ENCODE measurements at places on chromosomes 12 and 14.

GRCh38 chr14:30016002-30016401, 88.4 kb upstream of the PRKD1 start:
- H3K27me3 ChIP-seq = no peaks in the 10 kb centered on the region
- H3K4me1 ChIP-seq = no peaks in the 10 kb centered on the region
- no peaks in the 10 kb centered on the region for H3K36me3 ChIP-seq
- no peak overlapping the region for H3K27ac ChIP-seq

DNA sequence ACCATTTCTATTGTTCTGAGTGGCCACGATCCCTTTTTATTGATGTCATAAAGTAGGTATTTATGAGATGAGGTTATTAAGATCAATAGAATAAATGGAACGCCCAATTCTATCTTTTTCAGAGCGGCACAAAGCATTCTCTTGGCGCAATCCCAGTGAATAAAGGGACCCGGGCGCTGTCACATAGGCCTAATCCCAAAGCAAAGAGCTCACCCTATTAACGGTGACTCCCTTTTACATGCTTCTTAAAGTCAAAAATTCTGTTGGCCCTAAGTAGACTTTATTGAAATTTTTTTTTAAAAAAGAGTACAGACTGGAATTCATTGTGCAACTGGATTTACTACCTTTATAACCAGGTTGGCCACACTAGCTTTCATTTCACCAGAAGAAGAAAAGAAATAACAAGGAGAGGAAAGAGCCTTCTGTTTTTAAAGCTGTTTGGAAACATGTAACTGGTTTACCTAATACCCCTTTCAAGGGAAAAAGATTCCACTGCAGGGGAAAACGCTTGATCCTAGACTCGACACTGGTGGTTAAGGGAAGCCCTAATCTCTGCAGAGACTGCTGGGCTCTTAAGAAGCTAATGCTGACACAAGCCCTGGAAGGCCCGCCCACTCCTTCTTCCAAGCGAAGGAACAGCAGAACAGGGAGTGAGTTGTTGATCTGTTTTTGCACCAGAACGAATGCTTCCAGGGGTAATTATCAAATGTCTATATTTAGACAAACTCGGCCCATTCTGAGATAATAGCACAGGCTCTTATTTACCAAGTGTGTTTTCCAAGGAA, 381.2 kb downstream of the BCL11B start:
- DNase-seq = no peak
- H3K4me1 ChIP-seq = peaks cover 4% of the 10 kb centered on the region
- H3K36me3 ChIP-seq = no peaks in the 10 kb centered on the region

DNA sequence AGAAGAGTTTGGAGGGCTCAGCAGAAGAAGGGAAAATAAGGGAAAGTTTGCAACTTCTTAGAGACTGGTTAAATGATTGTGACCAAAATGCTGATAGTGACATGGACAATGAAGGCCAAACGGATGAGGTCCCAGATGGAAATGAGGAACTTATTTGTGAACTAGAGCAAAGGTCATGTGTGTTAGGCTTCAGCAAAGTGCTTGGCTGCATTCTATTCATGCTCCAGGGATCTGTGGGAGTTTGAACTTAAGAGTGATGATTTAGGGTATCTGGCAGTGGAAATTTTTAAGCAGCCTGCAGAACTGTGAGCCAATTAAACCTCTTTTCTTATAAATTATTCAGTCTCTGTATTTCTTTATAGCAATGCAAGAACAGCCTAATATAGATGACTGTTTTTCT, 88.9 kb upstream of the ARHGAP5 start:
- no peaks in the 10 kb centered on the region for H3K27me3 ChIP-seq
- H3K36me3 ChIP-seq = no peaks in the 10 kb centered on the region
- H3K4me3 ChIP-seq = no peak overlapping the region
- H3K27ac ChIP-seq = no peak overlapping the region
- H3K4me1 ChIP-seq = peaks cover 3% of the 10 kb centered on the region
- DNase-seq = no peak

GRCh38 chr14:90597961-90598360, 201.1 kb downstream of the CALM1 start:
- no peaks in the 10 kb centered on the region for H3K27me3 ChIP-seq
- no peaks in the 10 kb centered on the region for H3K4me1 ChIP-seq
- no peak for DNase-seq
- no peaks in the 10 kb centered on the region for H3K36me3 ChIP-seq

DNA sequence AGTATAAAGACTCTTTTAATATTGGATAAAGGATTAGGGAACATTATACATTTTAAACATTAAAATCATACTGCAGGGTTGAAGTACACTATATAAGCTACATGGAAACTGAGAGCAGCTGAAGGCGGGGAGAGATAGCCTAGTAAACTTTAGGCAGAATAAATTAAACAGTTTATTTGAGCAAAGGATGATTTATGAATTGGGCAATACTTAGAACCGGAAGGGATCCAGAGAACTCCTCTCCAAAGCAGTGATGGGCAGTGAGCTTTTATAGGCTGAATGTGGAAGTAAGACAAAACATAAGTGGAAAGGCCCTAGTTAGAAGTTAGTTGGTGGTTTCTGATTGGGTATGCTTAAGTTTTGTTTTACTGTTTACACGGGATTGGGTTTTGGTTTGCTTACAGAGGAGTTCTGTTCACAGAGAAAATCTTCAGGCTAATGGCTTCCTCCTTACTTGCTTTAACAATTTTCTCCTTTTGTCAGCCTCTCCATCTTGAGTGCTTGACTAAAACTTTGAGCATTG, 18.9 kb downstream of the LEMD3 start:
- no peaks in the 10 kb centered on the region for H3K36me3 ChIP-seq
- no peak overlapping the region for H3K27ac ChIP-seq
- peaks cover 41% of the 10 kb centered on the region for H3K4me1 ChIP-seq
- H3K27me3 ChIP-seq = no peaks in the 10 kb centered on the region
- no peak for DNase-seq

GRCh38 chr14:34930591-34931091, 52.2 kb upstream of the SRP54 start:
- no peak for DNase-seq
- no peaks in the 10 kb centered on the region for H3K4me1 ChIP-seq
- no peak overlapping the region for H3K4me3 ChIP-seq
- no peaks in the 10 kb centered on the region for H3K27me3 ChIP-seq
- H3K36me3 ChIP-seq = no peaks in the 10 kb centered on the region

GRCh38 chr14:70340002-70340401, 19.5 kb downstream of the COX16 start:
- H3K27me3 ChIP-seq = no peaks in the 10 kb centered on the region
- peaks cover 11% of the 10 kb centered on the region for H3K4me1 ChIP-seq
- DNase-seq = no peak
- H3K4me3 ChIP-seq = no peak overlapping the region
- no peaks in the 10 kb centered on the region for H3K36me3 ChIP-seq
- H3K27ac ChIP-seq = no peak overlapping the region

DNA sequence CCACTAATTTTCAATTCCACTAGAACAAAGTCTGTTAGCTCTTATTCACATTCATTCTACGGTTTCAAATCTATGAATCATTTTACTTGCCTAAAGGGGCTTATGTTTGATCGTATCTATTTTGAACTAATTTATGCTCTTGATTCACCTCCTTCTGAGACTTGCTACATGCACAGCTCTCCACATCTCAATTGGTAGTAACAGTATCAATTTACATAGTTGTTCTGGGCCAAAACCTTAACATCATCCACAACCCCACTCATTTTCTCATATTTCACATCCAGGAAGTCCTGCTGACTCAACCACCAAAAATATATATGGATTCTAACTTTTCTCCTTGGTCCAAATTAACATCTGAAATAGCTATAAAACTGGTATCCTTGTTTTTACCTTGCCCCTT, 208.6 kb downstream of the RASSF9 start:
- no peak overlapping the region for H3K4me3 ChIP-seq
- H3K4me1 ChIP-seq = no peaks in the 10 kb centered on the region
- H3K27me3 ChIP-seq = no peaks in the 10 kb centered on the region

- H3K27ac ChIP-seq = no peak overlapping the region
- H3K4me3 ChIP-seq = no peak overlapping the region
- no peaks in the 10 kb centered on the region for H3K27me3 ChIP-seq
Measured at GRCh38 chr12:68924546-68924945, 8.4 kb downstream of the CPM start.

- H3K36me3 ChIP-seq = no peaks in the 10 kb centered on the region
- peak overlapping the region; percentile 92 for H3K4me3 ChIP-seq
- peak overlapping the region; percentile 100 for H3K27ac ChIP-seq
Measured at GRCh38 chr14:100239211-100239839, 381 bp downstream of the YY1 start.

DNA sequence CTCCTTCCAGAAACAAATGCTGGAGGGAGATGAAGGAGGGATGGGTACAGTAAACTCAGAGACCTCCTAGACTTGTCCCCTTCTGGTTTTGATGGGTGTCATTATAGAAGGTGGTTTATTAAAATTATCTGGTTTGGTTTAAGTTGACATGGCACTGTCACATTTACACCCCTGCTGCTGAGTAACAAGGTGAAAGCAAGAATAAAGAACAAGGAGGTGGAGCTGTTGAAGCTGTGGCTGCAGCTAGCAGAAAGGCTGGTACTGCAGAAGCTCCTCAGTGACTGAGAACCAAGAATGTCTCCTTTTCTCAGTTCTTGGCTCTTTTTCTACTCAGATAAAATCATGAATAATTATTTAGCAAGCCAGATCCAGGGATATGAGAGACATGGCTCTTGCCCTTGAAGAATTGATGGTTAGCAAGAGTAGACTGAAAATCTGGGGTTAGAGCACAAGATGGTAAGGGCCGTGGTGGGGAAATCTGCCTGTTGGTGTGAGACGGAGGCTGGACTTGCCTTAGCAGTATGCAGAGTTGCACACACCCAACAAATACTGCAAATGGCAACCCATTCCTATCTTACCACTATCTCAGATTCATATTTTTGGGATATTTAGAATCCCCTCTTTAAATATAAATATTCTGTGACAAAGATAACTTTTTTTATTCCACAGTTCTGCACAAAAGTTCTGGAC, at the start of gene GZMH:
GZMH (minus strand) TSS at position 31 of the 690 bp plus-strand sequence. CDS start 72 bp downstream, outside the sequence.
- no peak within 1 kb of the TSS for H3K4me3 ChIP-seq
- H3K4me1 ChIP-seq = no peaks in the 10 kb centered on the region
- no peak within 1 kb of the TSS for H3K27ac ChIP-seq
- H3K27me3 ChIP-seq = no peaks in the 10 kb centered on the region
- DNase-seq = no peak
- H3K36me3 ChIP-seq = no peaks in the 10 kb centered on the region

DNA sequence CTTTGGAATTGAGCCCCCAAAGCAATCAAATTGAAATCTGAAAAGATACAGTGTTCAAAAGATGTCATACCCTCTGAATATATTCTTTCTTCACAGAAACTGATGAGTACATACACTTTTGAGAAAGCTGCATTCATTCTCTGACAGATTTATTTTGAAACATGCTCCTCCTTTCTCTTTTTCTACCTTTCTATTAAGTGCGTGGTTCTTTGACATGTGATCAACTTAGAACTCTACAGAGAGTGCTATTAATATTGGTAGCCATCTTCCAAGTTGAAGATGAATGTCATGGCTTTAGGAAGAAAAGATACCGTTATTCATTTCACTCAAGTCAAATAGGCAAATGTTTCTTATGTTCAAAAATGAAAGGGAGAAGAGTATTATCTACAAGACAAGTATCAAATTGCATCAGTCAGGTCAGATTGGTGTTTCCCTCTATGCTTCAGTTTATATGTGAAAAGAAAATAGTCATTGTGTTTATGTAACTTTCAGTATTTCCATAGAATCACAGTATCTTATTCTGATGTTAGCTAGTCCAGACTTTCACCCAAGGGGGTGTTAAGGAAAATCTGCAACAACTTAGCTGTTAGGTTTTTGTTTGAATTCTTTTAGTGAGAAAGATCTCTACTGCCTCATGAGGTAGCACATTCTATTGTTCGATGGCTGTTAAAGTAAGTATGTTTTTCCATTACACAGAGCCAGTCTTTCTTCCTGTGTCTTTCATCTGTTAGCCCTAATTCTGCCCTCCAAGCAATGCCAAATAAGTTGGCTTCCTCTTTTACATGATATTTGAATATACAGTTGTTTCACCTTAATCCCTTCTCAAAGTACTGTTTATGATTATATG, 55.4 kb upstream of the GARIN2 start:
- no peak overlapping the region for H3K27ac ChIP-seq
- no peak for DNase-seq
- no peaks in the 10 kb centered on the region for H3K27me3 ChIP-seq
- no peaks in the 10 kb centered on the region for H3K4me1 ChIP-seq
- H3K4me3 ChIP-seq = no peak overlapping the region

- no peak overlapping the region for H3K27ac ChIP-seq
- no peaks in the 10 kb centered on the region for H3K27me3 ChIP-seq
- H3K4me1 ChIP-seq = no peaks in the 10 kb centered on the region
Measured at GRCh38 chr12:59149995-59150642, 229.8 kb upstream of the LRIG3 start.

DNA sequence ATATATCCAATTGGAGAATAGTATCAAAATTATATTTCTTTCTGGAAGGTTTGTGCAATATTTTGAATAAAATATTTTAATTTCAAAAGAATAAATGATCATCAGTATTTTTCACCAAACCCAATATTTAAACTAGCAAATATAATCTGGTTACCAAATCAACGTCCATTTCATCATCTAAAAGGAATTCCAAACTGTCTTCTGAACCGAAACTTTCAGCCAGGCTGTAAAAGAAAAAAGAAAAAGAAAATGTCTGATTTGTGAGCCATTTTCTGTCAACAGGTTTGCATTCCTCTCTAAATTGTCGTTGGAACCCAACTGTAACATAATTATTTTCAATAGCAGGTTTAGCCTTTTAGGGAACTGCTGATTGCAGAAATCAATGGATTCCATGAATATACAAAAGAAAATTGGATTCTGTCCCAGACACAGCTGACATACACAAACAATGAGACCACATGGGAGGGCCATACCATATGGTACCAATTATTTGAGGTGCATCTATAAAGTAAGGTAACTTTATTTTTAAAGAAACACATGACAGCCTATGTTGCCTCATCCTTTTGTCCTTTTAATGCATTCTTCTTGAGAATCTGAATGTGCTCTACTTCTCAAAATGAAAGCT, 22.7 kb downstream of the SNRPF start:
- no peaks in the 10 kb centered on the region for H3K4me1 ChIP-seq
- no peaks in the 10 kb centered on the region for H3K36me3 ChIP-seq
- H3K4me3 ChIP-seq = no peak overlapping the region
- no peak for DNase-seq
- H3K27ac ChIP-seq = no peak overlapping the region
- no peaks in the 10 kb centered on the region for H3K27me3 ChIP-seq

- H3K27me3 ChIP-seq = no peaks in the 10 kb centered on the region
- no peaks in the 10 kb centered on the region for H3K36me3 ChIP-seq
- DNase-seq = no peak
- no peak overlapping the region for H3K27ac ChIP-seq
Measured at GRCh38 chr14:100640471-100641273, 53.5 kb upstream of the BEGAIN start.

- peaks cover 20% of the 10 kb centered on the region for H3K4me1 ChIP-seq
- peak; percentile 9 for DNase-seq
- no peak overlapping the region for H3K4me3 ChIP-seq
- H3K27me3 ChIP-seq = peaks cover 34% of the 10 kb centered on the region
- H3K27ac ChIP-seq = no peak overlapping the region
Measured at GRCh38 chr12:125186471-125187147, 121.4 kb downstream of the AACS start.
